Fibroblast of gingiva (primary cell): ENCODE measurements at places on chromosomes 2 and 18.

DNA sequence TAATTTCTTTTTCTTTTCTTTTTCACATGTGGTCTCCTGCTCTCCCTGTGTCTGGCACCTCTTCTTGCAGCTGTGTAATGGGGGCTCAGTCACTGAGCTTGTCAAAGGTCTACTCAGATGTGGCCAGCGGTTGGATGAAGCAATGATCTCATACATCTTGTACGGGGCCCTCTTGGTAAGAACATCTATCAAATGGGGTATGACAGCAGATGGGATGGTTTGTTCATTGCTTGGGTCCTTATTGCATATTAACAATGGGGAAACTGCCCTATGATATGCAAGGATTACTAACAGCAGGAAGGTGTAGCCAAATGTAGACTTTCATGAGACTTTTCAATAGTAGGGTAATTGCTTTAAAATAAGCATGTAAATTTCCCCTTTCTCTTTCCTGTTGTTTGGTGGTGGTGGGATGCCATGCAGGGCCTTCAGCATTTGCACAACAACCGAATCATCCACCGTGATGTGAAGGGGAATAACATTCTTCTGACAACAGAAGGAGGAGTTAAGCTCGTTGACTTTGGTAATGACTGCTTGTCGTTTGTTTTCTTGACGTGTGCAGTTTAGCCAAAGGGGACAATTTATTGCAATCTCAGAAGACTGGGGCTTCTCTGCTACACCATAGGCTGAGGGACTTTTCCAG, 36.5 kb downstream of the MYO3B start:
- no peak for DNase-seq

DNA sequence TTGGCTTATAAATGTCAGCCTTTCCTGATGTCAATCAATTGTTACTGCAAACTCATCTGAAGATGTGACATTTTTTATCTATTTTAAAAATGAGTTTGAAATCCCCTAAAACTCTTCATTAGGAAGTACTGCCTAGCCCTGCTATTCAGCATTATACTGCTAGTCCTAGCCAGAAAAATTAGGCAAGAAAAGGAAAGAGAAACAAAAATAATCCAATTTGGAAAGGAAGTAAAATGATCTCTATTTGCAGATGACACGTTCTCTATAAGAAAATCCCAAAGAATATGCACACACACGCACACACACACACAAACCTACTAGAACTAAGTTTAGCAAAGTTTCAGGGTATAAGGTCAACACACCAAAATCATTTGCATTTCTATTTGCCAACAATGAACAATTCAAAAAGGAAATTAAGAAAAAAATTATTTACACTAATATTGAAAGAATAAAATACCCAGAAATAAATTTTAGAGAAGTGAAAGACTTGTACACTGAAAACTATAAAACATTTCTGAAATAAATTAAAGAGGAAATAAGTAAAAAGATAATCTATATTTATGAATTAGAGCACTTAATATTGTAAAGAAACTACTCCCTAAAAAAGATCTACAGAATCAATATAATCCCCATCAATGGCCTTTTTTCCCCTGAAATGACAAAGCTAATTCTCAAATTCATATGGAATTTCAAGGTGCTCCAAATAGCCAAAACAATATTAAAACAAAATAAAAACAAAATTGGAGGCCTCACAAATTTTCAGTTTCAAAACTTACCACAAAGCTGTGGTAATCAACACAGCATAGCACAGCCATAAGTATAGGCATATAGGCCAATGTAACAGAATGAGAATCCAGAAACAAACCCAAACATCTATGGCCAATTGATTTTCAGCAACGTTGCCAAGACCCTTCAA, 433.7 kb upstream of the TRIB2 start:
- peak; percentile 16 for DNase-seq

- DNase-seq, result peak; percentile 17
These were observed 238.5 kb upstream of the ERBB4 start for GRCh38 chr2:212777020-212777491.

- DNase-seq, result no peak
These were observed 267.6 kb downstream of the DCDC2C start for GRCh38 chr2:3970791-3971651.

DNA sequence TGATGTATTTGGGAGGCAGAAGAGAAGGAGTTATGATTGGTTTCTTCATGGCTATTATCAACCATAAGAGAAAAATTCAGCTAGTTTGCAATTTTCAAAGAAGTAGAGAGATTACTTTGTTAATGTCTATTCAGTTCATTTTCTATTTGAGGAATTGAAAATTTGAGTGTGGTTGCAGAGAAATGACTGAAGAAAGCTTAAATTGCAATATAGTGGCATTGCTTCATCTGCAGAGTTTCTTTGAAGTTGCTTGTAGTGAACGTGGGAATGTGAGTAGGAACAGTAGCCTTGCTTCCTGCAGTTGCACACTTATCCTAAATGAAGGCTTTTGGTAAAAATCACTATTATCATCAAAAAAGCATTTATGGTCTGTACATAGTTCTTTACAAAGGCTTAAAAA, 14.7 kb upstream of the CYRIA start:
- no peak for DNase-seq

DNA sequence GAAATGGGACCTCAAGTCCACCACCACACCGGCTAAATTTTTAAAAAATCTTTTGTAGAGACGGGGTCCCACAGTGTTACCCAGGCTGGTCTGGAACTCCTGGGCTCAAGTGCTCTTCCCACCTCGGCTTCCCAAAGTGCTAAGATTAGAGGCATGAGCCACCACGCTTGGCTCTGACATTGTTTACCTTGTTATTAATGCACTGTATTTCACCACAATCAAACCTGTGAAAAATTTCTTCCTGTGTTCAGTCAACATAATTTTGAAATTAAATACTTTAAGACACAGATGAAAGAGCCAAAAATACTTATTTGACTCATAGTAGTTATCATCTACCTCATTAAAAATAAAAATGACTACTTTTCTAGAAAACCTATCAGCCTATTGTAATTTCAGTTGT, 16.0 kb upstream of the FAM124B start:
- no peak for DNase-seq

DNA sequence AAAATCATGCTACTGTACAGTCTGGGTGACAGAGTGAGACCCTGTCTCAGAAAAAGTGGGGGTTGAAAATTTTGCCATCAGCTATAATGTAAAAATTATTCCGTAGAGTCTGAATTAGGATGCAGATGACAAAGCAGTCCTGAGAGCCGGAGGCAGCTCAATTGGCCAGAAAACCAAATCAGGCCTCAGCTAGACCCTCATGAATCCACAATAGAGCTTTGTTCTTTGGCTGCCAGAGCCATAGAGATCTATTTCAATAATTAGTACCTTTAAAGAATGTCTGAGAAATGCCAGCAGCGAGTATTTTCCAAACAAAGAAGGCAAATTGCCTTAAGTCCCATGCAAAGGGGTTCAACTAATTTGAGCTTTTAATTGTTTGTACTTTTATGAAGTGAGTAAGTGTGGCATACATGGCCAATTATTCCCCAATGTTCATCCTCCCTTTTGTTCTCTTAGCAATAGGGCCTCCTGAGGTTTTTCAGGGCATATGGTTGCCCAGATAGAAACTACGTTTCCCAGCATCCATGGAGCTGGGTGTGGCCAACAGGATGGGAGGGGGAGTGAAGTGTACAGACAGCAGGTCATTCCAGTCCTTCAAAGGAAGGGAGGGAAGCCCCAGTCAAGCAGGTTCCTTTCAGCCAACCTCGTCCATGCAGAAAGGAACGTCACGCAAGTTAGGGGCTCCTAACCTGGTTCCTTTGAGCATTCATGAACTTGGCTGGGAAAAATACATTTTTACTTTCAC, 211.3 kb upstream of the APCDD1 start:
- no peak for DNase-seq

DNA sequence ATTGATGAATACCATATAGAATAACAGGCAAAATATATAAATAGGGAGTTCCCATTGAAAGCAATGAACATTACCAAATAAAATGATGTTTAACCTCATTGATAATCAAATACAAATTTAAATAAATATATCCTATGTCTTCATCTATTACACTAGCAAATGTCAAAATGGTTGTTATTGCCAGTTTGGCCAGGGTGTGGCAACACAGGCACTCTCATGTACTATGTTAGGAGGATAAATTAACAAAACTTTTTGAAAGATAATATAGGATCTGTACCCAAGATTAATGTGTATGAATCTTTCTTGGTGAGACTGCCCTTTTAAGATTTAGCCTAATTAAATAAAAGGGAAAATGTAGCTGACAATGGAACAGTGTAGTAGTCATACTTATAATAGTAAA, 659.3 kb downstream of the ERBB4 start:
- peak; percentile 35 for DNase-seq

- DNase-seq, result peak; percentile 25
These were observed 80.1 kb downstream of the PLA2R1 start for GRCh38 chr2:159982270-159982669.

DNA sequence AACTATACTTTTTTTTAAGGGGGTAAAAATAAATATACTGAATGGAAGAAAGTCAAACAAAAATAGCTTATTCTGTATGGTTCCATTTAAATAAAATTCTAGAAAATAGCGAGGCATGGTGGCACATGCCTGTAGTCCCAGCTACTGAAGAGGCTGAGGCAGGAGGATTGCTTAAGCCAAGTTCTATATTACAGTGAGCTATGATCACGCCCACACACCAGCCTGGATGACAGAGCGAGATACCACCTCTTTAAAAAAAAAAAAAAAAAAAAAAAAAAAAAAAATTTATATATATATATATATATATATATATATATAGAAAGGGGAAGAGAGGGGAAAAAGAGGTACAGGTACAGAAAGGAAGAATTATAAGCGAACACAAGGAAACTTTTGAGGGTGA, 77.7 kb downstream of the MEMO1 start:
- DNase-seq, result no peak

GRCh38 chr2:118268268-118268667, 180.0 kb downstream of the INSIG2 start:
- no peak for DNase-seq

DNA sequence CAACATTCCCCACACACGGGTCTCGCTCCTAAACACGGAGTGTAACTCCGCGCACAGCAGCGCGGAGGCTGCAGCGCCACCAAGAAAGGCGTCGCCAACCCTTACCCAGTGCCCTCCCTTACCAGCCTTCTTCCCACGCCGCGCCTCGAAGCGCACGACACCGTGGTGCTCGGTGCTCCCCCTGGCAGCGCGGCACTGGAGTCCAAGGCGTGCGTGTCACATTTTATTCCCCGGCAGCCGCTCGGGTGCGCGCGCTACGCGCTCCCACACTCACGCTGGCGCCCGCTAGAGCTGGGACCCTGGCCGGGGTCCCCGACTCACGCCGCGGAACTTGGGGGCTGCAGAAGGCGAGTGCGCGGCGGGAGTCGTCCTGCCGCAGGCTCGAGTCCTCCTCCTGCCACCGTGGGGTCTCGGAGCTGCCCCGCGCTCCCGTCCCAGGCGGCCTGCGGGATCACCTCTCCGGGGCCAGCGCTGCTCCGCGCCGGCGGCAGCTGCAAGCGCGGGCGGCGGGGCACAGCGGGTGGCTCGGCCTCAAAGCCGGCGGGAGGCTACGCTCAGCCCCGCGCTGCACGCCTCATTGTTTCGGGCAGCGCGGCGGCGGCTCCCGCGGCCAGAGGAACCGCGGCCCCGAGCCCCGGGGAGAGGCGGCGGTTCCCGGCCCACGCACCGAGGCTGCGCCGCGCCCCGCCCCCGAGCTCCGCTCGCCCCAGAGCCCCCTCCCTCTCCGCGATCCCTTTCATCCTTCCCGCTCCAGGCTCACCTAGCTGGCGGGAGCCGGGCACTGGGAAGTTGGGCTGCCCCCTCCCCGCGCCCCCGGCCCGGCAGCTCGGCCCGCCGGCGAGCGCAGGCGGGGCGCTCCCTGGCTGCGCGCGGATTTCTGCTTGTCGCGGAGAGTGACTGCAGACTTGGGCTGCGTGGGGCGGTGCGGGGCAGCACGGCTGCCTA, at the start of gene ST6GAL2:
TSS of gene ST6GAL2 (minus strand) at position 197 of the 945 bp plus-strand sequence. CDS start 42,190 bp downstream, outside the sequence.
- DNase-seq, result no peak

DNA sequence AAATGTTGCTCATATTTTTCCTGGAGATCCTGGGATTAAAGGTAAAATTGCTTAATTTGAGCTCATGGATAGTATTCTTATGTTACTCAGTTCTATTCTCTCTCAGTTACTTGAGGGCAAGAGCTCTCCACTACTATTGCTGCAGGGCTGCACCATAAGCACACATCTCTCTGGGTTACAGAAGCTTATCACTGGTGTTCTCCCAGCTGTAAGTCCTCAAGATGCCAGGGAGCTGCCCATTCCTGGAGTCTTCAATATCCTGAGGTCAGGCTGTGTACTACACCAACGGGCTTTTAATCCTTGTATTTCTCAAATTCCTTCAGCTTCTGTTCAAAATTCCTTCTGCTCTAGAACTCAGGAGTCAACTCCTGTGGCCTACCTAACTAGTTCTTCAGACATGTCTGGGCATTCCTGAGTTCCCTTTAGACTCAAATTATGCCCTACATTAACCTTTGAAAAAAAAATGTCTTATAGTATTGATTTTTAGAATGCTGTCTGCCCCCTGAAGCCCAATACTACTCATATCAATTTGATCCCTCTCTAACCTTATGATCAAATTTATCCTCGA, 17.7 kb upstream of the COBLL1 start:
- DNase-seq, result no peak

DNA sequence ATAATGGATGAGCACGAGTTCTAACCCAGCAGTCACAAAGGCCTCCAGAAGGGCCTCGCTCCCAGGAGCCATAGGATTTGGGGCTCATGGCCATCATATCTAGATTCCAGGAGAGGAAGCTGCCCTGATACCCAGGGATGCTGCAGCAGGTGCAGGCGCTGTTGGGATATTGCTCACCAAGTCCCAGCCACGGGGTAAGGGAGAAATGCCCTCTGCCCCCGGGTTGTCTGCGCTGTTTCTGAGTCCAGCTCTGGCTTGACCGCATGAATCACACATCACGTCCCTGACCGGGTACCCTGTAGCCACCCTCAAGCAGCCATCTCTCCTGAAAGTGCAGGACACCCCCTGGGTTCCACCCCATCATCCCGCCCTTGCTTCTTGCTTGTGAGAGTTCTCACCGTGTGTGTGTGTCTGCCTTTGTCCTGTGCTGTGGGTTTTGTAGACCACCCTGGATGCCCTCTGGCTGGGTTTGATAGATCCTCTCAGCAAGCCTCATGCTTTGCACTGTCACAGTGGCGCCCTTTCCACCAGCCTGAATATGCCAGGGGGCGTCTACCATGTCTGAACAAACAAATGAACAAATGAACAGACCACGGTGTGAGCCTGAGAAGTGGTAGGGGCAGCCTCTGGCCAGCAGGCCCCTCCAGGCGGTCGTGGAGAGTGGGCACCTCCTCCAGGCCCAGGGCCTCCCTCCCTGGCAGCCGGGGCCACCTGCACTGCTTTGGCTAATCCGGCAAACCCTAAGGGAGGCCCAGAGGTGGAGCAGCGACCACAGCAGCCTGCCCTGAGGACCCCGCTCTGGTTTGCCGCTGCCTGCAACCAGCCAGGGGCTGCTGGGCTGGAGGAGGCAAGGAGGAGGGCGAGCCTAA, 32.1 kb downstream of the ADRA2B start:
- no peak for DNase-seq

DNA sequence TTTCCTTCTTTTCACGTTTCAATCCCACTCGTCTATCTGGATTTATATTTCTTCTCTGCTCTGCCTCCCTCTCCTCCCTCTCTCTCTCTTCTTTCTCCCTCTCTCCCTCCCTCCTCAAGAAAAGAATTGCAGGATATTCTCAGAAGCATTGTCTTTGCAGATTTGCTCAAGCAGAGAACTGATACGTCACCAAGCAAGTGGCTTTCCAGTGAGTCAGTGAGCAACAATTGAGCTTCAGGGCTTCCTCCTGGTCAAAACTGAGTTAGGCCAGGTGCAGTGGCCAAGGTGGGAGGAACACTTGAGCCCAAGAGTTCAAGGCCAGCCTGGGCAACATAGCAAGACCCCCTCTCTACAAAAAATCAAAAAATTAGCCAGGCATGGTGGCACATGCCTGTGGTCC, 151.1 kb downstream of the SMAD2 start:
- no peak for DNase-seq
